ENCODE measurements at places on chromosomes 1 and 21.

DNA sequence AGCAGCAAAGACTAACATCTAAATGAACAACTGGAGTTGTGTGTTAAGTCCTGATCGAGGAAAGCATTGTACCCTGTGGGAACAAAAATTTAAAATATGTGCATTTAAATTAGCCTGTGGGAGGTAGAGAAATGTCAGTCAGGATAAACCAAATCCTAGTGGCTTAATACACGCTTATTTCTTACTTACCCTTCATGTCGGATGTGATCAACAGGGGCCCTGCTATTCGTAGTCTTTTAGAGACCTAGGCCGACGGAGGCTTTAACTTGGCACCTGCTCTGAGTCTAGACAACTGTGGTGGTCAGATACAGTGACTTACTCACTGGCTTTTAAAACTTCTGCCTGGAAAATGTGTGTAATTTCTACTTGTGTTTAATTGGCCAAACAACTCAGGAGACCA lies 10.2 kb downstream of the GSTM3 start:
- no peak for DNase-seq

GRCh38 chr1:230759369-230760065 lies 12.3 kb downstream of the CAPN9 start:
- no peak for DNase-seq

DNA sequence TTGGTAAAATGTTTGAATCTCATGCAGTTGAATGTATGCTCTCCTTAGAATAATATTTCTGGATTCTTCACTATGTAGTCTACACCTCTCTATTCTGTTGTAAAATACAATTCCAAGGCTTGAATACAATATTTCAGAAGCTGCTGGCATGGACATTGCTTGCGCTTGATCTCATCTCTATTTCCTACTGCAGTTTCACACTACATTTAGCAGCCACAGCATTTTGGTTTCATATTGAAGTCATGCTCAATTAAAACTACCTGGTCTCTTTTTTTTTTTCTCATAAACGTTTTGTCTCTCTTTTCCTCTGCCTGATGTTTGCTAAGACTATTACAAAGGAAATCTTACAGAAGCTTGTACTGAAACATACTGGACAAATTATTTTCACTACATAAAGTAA lies 631.0 kb upstream of the TMPRSS15 start:
- no peak for DNase-seq

- DNase-seq, result no peak
Measured at GRCh38 chr1:8373581-8374241, 55.8 kb downstream of the SLC45A1 start.

DNA sequence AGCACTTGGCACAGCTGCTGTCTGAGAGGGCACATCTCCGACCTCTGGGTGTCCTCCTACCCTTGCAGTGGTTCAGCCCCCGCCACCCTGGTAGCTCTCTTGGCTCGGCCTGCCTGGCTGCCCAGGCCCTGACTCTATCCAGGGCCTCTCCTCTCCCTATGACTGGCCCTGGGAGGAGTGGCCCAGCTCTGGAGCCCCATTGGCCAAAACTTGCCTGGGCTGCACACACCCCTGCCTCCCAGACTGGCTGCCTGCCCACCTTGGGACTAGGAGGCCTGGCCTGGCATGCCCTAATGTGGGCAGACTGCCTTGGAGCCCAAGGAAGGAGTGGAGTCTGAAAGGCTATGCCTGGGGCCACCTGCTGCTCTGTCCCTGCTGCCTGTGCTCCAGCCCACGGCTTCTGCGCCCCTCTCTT lies 33.6 kb downstream of the ACOT11 start:
- DNase-seq, result no peak

DNA sequence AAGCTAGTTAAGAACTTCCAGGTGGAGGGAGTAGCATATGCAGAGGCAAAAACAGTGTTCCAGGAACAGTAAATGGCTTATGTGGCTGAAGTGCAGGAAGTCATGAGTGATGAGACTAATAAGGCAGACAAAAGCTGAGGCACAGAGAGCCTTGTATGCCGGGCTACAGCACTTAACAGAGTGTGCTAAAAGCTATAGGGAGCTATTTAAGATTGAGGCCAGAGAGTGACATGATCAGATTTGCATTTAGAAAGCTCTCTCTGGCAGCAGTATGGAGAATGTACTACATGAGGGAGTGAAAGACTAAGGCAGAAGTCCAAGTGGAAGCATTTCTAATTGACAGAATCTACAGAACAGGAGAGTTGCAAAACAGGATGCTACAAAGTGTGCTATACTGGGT lies 38.6 kb downstream of the WASF2 start:
- DNase-seq, result no peak

- peak; percentile 47 for DNase-seq
Measured at GRCh38 chr1:27388337-27389005, 4.0 kb upstream of the GPR3 start.

GRCh38 chr1:26857473-26858060 lies 5.4 kb upstream of the SFN start:
- DNase-seq, result no peak

DNA sequence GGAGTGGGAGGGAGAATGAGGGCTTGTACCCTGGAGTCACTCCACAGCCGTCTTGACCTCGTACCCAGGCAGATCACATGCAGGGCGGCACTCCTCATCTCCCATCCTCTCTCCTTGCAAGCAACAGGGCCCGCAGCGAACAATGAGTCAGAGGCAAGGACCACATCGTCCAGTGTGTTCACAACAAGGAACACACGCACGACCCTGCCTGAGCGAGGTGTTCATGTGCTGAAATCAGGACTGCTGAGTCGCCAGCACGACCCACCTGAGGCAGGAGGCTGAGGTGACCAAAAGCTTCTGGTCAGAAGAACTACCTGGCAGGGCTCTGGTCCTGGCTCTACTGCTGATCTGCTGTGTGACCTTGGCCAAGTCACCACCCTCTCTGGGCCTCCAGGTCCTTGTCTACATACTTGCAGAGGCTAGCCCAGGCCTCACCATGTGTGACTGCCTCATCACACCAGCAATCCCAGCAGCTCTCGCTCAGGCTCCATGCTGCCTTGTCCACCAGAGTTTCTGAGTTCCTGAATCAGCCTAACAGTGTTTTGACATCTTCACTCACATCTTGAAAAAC lies 78.0 kb downstream of the SSBP3 start:
- no peak for DNase-seq

DNA sequence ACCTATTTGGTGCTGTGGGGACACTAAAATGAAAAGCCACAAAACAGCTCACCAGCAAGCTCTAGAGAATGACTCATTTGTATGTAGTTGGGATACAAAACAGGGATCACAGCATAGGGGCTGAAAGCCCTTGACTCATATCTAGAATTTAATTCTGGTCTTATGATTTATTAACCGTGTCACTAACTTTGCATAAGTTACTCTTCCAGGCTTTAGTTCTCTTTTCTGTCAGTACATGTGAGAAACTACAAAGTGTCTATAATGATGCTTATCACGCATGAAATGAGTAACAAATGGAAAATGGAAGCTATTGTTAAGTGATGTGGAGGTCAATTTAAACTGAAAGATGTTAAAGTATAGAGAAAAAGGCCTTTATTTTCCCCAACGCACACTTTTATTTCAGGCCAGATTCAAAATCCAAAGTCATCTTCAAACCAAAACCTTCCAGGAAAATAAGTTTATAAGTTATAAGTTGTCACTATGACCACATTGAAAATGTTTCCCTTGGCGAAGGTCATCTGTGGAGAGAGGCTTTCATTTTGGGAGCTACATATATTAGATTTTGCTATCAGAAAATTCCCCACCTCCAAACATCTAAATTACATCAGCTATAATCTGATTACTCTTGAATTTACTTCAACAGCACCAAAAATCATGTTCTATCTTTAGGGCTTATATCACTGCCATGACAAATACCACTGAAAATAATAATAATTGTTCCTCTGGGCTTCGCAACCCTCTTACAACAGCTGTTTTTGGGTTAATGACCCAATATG lies 430.5 kb downstream of the MRPL39 start:
- DNase-seq, result no peak

GRCh38 chr1:39995973-39996393 lies 41.0 kb downstream of the MFSD2A start:
- no peak for DNase-seq

DNA sequence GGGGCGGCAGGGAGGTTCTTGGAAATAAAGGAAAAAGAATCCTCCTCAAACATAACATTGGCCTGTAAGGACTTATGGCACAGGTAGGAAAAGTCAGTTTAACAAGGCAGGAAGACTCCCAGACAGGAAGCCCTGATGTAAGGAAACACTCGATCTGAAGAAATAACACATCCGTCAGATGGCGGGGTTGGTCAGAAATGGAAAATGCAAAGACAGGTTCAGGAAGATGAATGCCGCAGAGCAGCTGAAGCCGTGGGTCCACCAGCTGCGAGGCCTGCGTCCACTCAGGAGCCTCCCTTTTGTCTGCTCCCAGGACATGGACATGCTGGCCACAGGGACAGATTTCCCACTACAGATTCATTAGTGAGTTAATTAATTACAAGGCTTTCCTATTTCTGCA lies 3.8 kb downstream of the RSPH1 start:
- no peak for DNase-seq

DNA sequence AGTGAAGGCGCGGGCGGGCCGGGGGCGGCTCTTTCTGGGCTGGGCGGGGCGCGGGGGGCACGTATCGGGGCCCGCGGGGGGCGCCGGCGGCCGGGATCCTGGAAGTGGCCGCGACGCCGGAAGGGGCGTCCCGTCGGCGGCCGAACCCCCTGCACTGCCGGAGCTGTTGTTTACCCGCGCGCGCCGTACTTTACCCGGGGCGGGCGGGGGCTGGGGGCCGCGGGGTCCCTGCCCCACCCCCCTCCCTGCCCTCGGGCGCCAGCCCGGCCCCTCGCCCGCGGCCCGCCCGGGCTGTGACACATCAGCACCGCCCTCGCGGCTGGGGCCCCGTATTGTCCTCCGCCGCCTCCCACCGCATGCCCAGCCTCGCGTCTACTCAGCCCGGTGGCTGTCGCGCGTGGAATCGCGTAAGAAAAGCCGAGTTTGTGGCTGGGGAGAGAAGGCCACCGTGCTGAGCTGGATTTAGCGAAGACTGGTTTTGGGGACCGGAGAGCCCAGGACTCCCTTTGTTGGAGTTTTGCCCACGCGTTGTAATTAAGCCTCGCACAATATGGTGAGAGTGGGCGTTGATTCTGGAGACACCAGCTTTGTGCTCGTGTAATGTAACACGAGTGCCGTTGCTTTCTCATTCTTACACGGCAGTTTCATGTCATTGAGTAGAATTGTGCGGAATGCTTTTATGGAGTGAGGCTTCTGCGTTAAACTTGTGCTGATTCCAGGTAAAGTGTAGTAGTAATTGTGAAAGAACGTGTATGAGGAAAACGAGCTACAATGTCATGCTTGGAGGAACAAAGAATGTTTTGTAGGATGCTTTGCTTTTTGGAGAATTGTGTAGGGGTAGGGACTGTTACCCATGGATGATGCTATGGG lies 559 bp downstream of the BACH1 start:
- peak; percentile 39 for DNase-seq

- no peak for DNase-seq
Measured at GRCh38 chr1:5575396-5575940, 416.8 kb downstream of the NPHP4 start.

- DNase-seq, result no peak
Measured at GRCh38 chr1:157154940-157155514, 16.8 kb upstream of the ETV3 start.

DNA sequence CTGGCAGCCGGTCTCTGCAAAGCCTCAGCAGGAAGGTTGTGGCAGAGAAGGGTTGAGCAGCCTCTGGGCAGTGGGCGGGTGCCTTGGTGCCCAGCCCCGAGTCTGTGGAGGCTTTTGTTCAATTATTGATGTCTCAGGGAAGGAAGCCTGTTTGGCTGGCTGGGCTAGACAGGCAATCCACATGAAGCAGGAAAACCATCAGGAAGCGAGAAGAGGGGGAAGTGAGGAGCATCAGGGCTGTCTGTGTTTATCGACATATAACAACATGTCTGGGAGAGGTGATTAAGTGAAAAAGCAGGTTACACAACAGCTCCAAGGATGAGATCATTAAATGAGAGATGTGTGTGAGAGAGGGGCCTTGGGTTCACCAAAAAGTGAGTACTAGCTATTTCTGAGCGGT lies 105.4 kb downstream of the UBE2U start:
- DNase-seq, result no peak

GRCh38 chr21:26593800-26594199 lies 20.7 kb upstream of the CYYR1 start:
- DNase-seq, result no peak
